ENCODE measurements at places on chromosomes 12 and 14.
A peak's percentile ranks its signal among the peaks of the same experiment; 100 is the strongest.

- no peak for DNase-seq
Observed at GRCh38 chr12:96828169-96828789, 78.8 kb upstream of the NEDD1 start.

GRCh38 chr14:53975444-53975843, 18.8 kb upstream of the BMP4 start:
- DNase-seq: no peak

DNA sequence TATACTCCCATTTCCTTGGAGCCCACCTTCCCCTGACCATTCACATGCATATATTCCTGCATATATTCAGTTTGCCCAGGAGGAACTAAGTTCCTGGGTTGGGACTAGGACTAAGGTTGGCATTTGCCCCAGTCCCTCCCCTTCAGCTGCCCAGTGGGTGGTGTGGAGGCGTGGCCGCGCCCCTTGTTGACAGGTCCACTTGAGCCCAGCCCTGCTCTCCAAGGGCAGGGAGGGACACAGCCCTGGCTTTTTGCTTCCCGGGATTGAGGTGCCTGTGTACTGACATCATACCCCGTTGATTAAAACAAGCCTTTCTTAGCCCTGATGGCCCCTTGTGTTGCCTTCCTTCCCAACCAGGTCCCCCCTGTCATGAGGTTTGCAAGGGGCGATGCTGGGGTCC, 7.3 kb downstream of the ERBB3 start:
- no peak for DNase-seq

DNA sequence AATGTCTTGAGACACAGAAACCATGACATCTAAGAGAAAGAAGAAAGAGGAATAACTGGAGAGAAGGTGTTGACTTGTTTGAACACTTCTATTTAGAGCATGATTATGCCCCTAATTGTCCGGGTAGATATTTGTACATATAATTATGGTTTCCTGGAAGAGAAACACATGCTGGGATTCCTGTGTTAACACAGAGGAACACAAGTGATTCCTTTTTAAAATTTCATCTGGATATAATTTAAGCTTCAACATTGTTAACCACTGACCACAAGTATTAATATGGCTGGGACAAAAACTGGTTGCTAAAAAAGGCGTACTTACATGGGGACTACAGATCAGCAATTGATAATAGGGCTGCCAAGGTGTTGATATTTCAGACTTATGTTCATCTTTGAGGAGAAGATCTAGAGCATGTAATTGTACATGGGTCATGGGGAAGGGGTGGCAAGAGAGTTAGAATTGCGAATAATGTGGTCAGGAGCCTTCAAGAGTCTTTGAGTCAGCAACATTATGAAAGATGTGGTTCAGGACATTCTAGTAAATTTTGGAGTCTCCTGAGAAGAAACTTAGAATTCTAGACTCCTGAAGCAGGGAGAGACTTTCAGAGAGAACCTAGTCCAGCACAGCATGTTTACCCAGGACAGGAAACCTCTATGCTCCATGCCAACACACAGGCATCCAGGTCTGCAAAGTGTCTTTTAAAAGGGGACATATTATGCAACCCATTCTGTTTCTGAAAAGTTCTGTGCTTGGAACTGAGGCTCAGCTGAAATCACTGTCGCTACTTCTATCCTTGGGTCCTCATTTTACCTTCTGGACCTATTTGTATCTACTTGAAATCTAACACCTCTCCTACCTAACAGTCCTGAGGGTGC, 56.5 kb downstream of the SLC38A1 start:
- DNase-seq: no peak

DNA sequence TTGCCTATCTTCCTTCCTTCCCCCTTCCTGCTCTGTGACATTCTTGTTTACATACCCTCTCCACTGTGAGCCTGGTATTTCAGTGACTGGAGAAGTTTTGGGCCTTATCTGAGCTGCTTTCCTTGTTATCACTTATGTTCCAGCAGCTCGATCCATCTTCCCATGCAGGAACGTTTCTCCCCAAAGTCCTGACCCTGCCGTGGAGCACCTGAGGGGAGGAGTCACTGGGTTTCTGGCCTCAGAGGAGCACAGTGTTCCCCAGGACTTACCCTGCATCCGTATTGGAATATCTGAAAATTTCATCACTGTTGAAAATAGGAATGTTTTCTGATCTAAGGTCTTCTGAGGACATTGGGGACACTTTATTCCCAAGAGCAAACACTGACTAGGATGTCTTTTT, 141.8 kb downstream of the CACNA1C start:
- no peak for DNase-seq

DNA sequence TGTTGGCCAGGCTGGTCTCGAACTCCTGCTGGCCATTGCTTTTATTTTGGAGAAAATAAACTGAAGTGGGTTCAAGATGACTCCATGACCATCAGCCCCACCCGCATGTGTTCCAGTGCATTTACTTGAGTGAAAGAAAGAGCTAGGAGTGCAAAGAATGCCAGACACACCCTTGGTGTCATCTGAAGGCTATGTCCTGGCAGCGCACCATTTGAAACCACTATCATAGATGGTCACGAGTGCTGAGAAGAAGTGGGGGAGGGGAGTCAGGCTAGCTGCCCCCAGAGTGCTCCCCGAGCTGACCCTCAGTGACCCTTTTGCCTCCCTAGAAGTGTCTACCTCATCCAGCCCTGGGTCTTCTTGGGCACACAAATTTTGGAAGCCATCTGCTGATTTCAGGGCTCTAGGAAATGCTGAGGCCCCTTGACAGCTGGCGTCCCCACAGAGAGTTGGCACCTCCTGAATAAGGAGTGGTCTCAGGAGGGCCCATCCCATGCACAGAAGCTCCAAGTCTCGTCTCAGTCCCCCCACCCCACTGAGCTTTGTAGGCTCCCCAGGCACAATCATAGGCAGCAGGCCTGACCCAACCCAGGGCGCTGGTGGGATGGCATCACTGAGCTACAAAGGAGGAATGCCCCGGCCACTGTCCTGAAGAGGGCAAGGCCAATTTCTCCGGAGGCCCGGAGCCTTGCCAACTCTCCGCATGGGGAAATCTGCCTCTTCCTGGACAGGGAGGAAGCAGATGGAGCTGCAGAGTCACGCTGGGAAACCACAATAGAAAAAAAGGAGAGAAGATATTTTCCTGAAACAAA, 28.0 kb downstream of the PXN start:
- DNase-seq: peak; percentile 73

DNA sequence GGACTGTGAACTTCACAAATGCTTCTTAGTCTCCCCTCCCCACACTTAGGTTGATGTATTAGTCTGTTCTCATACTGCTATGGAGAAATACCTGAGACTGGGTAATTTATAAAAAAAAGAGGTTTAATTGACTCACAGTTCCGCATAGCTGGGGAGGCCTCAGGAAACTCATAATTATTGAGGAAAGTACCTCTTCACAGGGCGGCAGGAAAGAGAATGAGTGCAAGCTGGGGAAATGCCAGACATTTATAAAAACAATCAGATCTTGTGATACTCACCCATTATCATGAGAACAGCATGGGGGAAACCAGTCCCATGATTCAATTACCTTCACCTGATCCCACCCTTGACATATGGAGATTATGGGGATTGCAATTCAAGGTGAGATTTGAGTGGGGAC, 178.8 kb downstream of the SLC38A4 start:
- DNase-seq: no peak

DNA sequence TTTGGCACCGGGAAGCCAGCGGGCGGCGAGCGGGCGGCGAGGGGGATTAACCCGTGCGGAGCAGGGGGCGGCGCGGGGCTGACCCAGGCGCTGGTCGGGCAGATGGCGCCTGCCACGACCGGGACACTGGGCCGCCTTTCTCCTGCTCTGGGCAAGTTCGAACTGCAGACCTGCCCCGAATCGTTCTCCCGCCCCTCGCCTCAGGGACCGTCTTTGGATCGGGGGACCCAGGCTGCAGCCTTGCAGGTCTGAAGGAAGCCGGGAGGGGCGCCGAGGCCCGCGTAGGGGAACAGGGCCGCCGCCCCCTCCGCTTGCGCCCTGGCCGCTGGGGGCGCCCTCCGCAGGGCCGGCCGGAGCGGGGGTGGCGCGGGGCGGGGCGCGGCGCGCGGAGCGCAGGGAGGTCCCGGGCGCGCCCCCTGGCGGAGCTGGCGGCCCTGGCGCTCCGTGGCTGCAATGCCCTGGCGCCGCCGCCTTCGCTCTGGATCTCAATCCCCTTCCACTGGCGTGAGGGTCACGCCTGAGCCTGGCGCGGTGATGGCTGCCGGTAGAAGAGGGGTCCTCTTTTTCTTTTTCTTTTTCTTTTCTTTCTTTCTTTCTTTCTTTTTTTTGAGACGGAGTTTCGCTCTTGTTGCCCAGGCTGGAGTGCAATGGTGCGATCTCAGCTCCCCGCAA, 449 bp upstream of the LTBP2 start:
- peak; percentile 71 for DNase-seq

- no peak for DNase-seq
Observed at GRCh38 chr14:92774572-92774971, 19.5 kb upstream of the GOLGA5 start.

DNA sequence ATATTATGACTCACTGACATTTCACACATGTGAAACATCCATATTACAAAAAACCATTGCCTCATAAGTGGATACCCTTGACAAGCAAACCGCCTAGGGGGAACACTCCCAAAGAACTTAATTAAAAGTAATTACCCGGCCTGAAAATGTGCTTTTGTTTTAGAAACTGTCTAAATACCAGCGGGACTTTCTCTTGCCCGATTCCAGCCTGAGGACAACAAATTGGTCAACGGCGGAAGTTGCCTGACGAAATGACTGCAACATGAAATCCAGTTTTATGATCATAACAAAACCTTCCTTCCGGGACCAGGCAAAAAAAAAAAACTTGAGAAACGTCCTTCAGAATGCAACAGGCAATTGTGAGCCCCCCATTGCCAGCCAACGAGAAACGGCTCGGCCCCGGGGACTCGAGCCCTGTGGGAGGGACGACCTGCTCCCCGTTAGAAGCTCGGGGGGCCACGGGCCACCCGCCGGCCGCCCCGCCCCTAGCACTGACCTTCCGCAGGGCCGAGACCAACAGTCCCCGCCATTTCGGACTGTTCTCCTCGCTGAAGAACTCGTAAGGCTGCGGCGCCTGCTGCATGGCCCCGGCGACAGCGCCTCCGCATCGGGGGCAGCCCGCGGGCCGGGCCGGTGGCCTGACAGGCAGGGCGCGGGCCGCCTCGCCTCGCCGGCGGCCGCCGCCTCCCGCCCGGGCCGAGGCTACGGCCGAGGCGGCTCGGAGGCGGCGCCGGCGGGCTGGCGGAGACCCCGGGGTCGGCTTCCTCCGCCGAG, 490 bp downstream of the SOS2 start:
- DNase-seq: peak; percentile 53

DNA sequence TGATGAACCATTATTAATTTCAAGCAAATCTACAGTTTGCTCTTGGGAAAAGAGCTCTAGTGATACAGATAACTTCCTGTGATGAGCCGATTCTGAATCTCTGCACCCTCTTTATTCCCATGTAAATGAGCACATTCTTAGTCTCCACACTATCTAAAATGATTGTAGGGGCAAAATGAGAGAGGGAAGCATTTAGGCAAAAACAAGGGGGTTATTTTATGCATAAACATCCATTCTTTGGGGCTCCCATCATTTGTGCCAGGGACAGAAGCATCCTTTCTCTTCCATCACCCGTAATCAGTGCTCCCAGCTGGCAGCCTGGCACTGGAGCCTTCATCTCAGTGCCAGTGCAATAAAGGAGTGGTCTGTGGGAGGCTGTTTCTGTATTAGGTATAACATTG, 1.7 kb upstream of the GPD1 start:
- no peak for DNase-seq

DNA sequence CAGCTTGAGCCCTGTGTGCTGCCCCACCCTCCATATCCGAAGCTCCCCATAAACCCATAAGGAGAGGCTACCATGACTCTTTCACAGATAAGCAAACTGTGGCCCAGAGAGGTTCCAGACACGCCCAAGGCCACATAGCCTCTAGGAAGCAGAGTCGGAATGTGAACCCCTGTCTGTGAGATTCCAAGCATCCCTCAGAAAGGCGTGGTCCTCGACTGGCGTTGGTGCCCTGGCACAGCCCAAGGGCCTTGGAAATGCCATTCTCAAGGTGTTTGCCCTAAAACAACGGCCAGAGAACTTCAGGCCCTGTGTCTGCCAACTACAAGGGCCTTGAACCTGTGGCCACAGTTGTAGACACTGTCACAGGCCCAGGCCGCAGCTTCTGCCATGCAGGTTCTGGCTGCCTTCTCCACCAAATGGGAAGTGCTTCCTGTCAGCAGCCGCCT, 8.5 kb upstream of the DIO3 start:
- peak; percentile 59 for DNase-seq

GRCh38 chr12:105907982-105908381, 230.8 kb downstream of the NUAK1 start:
- DNase-seq: no peak

- DNase-seq: no peak
Observed at GRCh38 chr14:70354204-70354603, 5.3 kb downstream of the COX16 start.

- no peak for DNase-seq
Observed at GRCh38 chr14:100134586-100134985, 24.9 kb downstream of the DEGS2 start.

DNA sequence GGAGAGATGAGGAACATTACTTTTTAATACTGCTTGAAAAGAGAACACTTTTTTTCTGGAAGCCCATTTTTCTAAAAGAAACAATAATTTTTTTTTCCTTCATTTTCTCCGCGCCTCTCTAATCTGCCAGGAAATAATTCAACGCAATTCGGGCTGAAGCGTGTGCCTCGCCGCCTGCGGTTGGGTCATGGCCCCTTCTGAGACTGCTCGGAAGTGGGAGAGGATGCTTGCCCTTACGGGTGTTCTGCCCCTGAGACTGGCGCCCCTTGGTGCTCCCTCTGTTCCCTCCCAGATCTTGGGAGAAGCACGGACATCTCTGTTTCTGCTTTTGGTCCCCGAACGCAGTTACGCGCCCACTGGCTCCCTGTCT, 332 bp upstream of the TBC1D30 start:
- no peak for DNase-seq

- DNase-seq: no peak
Observed at GRCh38 chr12:113077859-113078255, 21.3 kb downstream of the DTX1 start.

DNA sequence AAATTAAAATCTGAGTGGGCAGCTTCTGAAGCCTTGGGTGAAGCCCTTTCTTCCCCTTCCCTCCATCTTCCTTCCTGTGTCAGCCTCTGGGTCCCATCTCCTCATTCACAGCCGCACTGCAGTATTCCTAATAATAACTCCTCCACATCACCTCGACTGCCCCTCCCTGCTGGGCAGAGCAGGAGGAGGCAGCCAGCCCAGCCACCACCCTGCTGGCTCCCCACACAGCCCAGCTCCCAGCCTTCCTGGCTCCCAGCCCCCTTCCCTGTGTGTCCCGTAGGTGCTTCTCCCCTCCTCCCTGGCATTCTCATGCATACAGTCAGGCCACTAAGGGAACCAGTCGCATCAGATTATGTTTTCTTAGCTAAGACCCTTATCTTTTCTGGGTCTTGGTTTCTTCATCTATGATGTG, 3.7 kb downstream of the IFFO1 start:
- DNase-seq: no peak

DNA sequence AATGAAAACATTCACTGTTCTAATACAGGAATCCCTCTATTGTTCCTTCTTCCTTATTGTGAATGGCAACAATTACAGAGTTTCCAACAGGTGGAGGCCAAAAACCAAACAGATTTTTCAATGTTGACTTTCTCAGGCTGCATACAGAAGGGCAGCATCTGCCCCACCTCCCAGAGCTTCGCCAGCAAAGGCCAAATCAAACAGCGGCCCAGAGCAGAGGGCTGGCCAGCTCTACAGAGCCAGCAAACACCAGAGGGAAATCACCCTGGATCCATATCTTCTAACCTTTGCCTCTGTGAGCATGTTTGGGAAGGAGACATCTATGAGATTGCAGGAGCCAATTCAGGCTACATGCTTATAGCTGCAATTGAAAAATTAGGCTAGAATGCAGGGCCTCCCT, 4.4 kb upstream of the CRACR2A start:
- no peak for DNase-seq

- no peak for DNase-seq
Observed at GRCh38 chr12:80939231-80939950, 1.7 kb upstream of the LIN7A start.

Measured in SW480 (cell line).